ENCODE measurements at places on chromosomes 1 and 21. TPM values are rescaled to one million over a fixed set of nuclear protein-coding genes. Genes with fewer than 3 reads are reported as not detected.

DNA sequence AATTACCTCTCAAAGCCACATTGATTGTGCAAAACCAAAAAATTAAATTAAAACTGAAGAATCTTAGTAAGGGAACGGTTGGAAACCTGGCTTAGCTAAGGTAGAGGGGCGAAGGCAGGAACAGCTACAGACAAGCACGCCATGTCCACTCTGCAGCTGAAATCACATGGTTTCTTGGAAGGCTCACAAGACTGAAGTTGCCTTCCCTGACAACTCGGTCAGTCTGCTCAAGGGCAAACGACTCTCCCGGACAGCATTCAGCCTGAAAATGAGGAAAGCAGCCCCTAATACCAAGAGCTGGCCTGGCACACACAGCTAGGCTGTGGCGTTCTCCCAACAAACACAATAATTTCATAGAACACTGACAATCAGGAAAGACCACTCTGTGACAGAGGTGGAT is 22.7 kb upstream of the BECN2 start:
- H3K27me3 ChIP-seq, result no peaks in the 10 kb centered on the region
- no peak overlapping the region for H3K4me3 ChIP-seq
- DNase-seq, result no peak

Gene DCST1
- total RNA-seq, result not detected

DNA sequence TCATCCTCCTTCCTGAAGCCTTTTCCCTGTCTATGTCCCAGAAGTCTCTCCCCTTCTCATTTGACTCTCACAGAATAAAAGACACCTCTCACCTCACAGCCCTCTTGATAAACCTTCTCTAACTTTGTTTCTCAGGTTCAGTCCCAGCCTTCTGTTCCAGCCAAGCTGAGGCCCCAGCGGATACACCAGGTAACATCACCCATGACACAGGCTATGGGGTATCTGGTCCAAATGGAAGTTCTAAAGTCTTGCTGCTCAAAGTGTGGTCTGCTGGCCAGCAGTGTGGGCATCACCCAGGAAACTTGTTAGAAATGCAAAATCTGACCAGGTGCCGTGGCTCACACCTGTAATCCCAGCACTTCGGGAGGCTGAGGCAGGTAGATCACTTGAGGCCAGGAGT is 23.2 kb downstream of the LY9 start:
- H3K4me3 ChIP-seq, result no peak overlapping the region
- no peaks in the 10 kb centered on the region for H3K4me1 ChIP-seq
- H3K27ac ChIP-seq, result no peak overlapping the region
- no peaks in the 10 kb centered on the region for H3K27me3 ChIP-seq

GRCh38 chr1:246681900-246682895 is 42.0 kb upstream of the SCCPDH start:
- H3K36me3 ChIP-seq, result no peaks in the 10 kb centered on the region
- no peak for DNase-seq
- H3K4me3 ChIP-seq, result no peak overlapping the region
- H3K4me1 ChIP-seq, result no peaks in the 10 kb centered on the region

GRCh38 chr1:31376375-31377134 is 3.7 kb upstream of the FABP3 start:
- no peaks in the 10 kb centered on the region for H3K27me3 ChIP-seq
- peaks cover under 1% of the 10 kb centered on the region for H3K4me1 ChIP-seq
- H3K36me3 ChIP-seq, result no peaks in the 10 kb centered on the region
- H3K27ac ChIP-seq, result no peak overlapping the region
- peak; percentile 52 for DNase-seq

Gene AKR7A3
- total RNA-seq, result 1.6 TPM

Gene FCRL4
- total RNA-seq, result not detected

Gene FMO2
- 183 TPM for total RNA-seq

DNA sequence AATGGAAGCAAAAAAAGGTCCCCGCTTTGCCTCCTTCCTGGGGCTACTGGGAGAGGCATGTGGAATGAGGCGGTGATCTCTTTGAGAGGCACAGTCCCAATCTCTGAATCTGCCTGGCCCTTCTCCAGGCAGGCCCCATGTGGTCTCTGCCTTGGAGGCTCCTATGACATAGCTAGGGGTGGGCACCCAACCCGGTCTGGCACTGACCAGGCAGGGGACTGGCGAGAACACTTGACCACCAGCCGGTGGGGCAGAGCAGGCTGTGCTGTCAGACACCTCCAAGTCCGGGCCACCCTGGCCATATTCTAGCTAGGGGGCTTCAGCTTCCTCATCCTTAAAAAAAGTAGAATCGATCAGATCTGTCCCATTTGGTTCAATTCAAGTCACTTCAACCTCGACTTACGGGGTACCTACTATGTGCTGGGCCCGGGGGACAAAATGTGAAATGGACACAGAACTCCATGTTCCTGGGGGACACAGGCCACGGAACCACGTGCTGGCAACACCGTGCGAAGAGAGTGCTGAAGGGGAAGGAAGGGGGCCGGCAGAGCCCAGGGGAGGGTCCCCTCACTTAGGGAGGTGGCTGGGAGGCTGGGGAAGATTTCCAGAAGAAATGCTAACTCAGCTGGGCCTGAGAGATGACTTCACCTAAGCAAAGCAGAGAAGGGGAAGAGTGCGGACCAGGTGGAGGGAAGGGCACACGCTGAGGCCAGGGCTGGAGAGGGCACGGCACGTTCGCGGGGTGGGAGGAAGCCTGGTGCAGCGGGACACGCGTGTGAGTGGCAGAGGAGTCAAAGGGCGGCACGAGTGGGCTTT is 33.3 kb downstream of the HSPG2 start:
- no peaks in the 10 kb centered on the region for H3K36me3 ChIP-seq
- no peak for DNase-seq
- no peaks in the 10 kb centered on the region for H3K4me1 ChIP-seq
- no peaks in the 10 kb centered on the region for H3K27me3 ChIP-seq
